Activated CD4-positive, alpha-beta T cell treated with anti-CD3 and anti-CD28 coated beads, Interleukin-2, amount 50 U/mL, for 4 hours (primary cell): ENCODE measurements at places on chromosomes 5 and 9.
A peak's percentile ranks its signal among the peaks of the same experiment; 100 is the strongest.

DNA sequence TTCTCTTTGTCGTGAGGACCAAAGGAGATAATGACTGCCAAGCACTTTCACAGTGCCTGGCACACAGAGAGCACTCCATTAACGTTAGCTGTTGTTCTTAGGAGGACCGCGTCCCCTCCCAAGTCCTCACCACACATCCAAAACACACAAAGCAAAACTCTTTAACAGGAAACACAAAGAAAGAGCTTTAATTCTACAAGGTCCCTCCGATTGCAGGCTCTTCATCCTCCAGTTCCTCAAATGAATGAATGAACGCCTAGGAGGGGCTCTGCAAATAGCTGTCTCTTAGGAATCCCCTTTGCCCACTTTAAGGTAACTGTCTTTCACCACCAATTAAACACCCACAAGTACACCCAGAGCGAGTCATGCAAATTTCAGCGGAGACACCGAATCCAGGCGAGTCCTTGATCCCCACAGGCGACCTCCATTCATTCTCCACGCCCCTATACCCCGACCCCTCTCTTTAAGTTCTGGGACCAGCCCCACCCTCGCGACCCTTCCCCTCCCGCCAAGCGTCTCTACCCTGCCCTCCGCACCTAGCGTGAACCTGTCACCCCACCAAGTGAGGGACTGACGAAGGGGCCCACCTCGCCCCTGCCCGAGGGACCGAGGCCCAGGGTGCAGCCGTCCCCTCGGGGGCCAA, 644 bp downstream of the TSC1 start:
- DNase-seq, result peak; percentile 1

DNA sequence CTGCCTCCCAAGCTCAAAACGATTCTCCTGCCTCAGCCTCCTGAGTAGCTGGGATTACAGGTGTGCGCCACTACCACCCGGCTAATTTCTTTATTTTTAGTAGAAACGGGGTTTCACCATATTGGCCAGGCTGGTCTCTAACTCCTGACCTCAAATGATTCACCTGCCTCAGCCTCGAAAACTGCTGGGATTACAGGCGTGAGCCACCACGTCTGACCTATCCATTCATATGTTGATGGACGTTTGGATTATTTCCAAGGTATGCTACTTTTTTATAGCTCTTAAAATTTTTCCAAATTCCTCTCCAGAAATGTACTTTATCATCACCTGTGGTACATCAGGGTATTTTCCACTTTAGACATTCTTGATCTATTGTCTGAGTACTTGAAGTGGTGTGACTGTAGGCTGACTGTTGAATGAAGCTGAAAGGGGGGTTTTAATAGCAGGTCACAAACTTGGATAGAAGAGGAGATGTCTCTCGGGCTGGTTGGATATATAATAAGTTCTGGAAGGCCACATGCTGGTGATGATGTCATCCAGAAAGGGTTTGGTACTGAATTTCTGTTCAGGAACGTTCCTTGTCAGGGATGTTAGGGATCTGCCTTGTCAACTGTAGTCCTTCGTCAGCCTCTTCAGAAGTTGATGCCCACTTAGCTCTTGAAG, 7.4 kb downstream of the CTNNA1 start:
- DNase-seq, result no peak

DNA sequence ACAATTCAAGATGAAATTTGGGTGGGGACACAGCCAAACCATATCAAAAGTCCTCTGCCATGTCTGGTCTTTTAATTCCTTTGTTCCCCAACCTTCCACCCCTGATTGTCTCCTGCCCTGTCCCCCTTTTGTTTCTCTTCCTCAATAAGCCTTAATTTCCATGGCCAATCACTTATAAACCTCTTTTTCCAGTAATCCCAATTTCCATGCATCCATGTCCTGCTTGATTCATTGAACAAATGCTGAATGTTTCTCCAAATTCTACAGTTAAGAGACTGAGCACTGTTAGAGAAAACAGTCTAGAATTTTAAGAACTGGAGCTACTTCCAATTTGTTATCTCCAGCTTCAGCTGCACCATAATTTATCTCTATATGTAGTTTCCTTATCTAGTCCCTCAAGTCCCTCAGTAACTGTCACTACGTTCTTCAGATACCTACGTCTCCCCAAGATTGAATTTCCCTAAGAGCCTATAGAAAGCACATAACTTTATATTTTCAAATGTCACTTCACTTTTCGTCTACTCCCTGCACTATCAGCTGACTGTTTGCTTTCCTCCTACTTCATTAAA, 34.2 kb downstream of the TARS1 start:
- no peak for DNase-seq

DNA sequence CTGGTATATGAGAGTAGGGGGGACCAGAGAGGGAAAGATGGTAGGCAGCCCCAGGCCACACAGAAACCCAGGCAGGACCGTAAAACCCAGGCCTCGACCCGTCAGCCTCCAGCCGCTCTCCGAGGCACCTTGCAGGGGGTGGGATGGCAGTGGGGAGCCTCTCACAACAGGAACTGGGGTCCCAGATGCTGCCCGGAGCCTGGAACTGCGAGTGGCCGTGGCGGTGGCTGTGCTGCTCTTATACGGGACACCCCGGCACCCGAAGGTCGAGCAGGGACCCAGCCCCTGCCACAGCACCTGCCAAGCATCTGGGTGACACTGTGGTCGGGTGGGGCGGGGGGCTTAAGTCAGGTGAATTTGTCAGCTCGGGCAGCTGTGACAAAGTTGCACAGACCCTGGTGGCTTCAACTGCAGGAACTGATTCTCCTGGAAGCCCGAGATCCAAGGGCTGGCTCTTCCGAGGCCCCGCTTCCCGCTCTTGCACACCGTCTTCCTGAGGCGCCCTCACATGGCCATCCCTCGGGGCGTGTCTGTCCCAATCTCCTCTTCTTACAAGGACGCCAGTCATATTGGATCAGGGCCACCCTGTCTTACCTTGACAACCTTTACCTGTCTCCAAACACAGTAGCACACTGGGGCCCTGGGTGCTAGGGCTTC, 47.6 kb upstream of the EGFL7 start:
- DNase-seq, result no peak

- no peak for DNase-seq
Observed at GRCh38 chr5:59103303-59103702, 520.4 kb downstream of the RAB3C start.

DNA sequence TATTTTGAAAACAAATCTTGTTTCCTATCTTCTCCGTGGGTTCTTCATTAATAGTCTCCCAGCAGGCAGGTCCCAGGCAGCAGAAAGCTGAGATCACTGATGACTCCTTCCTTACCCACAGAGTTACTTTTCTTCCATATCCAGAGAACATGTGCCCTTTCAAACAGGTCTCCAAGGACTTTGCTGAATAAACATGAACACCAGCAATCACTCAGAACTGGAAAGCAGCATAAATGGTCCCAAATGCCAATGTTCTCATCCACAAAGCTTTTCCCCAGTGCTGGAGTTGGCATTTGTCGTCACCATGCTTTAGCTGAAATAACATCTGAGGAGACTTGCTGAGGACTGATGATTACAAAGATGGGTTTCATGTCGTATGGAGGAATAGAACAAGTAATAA, 134.0 kb downstream of the YIPF5 start:
- no peak for DNase-seq

DNA sequence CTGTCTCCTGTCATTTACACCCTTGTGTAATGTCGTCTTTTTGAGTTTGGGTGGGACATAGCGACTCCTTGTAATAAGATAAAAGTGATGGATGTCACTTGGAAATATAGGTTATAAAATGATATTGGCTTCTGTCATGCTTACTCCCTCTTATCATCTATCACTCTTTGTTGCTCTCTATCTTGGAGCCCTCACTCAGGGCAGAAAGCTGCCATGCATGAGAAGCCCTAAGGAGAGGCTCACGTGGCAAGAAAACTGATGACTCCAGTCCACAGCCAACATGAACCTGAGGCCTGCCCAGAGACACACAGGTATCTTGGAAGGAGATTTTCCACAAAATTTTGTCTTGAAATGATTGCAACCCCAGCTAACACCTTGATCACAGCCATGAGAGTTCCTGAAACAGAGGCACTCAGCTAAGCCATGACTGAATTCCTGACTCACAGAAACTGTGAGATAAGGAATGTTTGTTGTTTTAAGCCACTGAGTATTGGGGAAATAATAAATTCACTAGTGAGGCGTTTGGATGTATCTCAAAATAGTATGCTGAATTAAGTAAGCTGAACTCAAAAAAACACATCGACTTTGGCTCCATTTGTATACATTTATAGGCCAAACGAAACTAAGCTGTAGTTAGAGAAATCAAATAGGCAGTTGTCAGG, 216.7 kb downstream of the CDH18 start:
- no peak for DNase-seq

DNA sequence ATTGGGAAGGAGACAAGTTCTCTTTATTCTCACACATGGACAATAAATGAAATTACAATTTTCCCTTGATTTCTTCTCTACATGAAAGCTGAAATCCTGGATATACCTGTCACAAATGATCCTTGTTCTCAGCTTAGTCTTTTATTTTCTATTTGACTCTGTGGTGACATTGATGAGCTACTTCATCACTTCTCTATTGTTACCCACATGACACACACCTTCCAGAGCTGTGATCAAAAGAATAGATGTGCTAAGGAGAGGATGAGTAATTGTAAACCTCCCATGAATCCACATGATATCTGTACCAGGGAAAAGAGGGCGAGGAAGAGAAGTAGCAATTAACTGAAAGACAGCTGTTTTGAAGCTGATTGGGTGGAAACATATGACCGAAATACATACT, 102.0 kb downstream of the CAVIN4 start:
- DNase-seq, result no peak

DNA sequence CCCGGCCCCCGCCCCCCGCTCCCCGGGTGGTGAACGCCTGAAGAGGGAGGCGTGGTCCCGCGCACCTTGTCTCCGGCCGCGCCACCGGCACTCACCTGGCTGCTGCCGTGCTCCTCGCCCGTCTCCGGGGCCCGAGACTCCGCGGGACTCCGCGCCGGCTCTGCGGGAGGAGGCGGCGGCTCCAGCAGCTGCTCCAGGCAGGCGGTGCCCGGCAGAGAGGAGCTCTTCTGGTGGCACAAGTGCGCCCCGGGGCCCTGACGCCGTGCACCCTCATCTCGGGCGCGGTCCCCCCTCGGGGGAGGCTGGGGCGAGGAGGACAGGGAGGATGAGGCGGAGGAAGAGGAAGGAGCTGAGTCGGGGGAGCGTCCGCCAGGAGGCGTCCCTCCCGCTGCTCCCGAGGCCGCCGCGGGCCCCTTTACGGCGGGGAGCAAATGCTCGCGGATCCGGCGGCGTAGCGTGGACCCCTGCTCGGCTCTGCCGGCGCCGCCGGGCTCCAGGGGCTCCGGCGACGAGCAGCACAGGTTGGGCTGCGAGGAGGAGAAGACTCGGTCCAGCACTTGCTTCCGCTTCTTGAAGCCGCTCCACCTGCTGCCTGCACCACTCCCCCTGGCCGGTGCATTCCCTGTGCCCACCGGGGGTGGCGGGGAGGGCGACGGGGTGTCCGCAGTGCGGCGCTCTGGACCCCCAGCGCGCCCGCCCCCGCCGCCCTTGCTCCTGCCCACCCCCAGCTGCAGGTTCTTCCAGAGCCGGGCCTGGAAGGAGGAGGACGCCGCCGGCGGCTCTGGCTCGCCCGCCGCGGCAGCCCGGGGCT, 928 bp downstream of the MCTP1 start:
- no peak for DNase-seq

DNA sequence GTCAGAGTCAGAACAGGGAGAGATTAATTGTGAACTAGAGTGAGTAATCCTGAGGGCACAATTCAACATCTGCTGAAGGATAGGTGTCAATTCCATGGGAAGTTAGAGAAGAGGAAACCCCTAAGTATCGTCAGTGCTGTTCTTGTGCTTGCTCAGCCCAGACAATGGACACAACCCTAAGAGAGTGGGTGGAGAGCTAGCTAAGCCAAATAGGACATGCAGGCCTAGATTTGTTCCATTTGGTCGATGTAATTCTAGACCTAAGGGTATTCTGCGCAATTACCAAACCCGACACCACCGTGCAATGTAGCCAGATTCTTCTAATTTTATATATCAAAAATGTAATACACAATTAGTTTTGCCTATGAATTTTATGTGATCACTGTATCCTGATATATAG, 431.6 kb downstream of the SH3GL2 start:
- no peak for DNase-seq

DNA sequence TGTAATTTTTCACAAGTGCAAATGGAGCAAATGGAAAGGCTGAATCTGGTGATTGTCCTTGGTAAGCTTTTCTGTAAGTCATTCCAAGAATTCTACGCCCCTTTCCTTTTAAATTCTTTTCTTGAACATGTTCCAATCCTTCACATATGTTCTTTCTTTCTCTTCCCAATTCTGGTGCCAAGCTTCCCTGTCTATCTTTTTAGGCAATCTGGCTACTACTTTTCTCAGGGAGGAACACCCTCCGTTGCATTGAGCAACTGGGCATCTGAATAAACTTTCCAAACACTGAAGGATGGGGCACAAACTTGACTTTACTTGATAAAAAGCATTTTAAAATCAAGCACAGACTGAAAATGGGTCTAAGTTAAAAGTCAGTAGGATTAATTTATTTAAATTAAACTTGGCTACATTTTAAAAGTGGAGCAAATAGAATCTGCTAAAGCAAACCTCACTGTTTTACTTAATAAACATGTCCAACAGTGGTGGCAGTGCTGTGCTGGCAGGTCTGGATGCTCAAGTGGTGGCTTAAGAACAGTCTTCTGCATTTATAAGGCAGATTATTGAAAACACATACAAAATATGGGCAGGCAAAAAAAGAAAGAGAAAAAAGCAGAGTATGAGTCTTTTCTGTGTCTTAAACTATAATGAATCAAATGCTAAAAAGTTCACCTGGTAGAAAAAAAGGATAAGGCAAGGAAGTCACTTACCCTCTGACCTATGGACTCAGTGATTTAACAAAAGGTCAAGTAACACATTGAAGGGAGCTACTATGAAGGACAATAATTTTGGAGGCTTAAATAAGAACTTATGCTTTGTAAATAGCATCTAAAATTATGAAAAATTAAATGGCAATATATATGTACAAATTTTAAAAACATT, 5.4 kb downstream of the ELL2 start:
- DNase-seq, result no peak

GRCh38 chr9:98837516-98837915, 30.0 kb downstream of the GALNT12 start:
- no peak for DNase-seq

DNA sequence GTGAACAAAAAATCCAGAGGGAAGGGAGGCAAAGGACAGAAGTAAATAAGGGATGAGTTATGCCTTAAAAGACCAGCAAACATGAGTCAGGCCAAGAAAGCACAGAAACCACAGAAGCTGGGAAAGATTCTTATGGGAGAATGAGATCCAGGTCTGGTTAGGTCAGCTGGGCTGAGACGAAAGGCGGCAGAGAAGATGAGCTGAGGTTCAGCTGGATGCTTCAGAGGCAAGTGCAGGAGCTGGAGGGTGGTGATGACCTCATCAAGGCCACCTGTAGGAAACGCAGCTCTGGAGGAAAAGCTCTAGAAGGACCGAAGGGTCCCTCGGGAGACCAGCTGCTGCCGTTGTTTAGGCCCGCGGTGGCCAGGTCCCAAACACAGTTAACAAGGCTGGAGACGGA, 152.0 kb downstream of the MYO10 start:
- DNase-seq, result no peak

GRCh38 chr5:149913436-149914419, 30.9 kb downstream of the PDE6A start:
- no peak for DNase-seq

GRCh38 chr5:101989659-101990058, 306.4 kb downstream of the SLCO4C1 start:
- DNase-seq, result no peak
